Right lung (tissue), 10 donors: ENCODE measurements at places on chromosomes 2 and 18.

DNA sequence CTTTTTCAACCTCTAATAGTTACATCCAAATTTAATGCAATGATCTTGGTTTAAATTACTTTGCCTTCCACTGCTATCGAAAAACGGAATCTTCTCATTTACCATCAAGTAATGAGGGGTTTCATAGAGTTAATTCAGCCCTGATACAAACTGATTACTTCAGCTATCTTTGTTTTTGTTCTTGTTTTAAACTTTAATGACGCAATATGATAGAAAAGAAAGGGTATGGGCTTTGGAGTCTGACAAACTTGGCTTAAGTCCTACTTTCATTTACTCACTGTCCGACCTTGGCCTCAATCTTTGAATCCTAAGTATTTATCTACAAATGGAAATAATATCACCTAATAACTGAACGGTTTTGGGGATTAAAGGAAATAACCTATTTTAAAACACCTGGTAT lies 16.1 kb downstream of the ADAM17 start:
- peak; percentile 50 for DNase-seq

DNA sequence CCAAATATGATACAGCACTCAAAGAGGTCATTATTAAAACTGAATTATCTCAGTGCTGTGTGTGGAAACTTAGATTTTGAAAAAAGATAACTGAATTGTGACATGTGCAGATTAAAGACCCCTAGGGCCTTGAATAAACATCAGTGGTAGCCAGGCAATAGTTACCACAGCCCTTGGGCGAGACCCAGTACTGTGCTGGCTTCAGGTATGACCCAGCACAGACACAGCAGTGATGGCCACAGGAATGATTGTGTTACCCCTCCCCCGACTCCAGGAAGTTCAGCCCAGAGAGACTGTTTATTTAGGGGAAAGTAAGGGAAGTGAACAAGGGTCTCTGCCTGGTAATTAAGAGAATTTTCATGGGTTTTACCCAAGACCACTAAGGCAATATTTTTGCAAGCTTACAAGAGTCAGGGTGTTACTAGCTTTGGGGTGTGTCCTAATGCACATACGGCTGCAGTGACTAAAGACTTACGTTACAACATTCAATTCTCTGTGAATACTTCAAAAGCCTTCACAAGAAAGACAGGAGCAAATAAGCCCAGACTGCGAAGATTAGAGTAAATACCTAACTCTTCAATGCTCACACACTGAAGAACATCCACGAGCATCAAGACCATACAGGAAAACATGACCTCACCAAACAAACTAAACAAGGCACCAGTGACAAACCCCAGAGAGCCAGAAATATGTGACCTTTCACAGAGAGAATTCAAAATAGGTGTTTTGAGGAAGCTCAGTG lies 28.2 kb upstream of the ITGAV start:
- no peak for DNase-seq

- peak; percentile 79 for DNase-seq
These were observed at the start of gene FASTKD1 for GRCh38 chr2:169573160-169573973. Gene FASTKD1, minus strand, starts transcription at chr2:169573865. Its CDS starts 1,836 bp downstream, at chr2:169572029.

- DNase-seq: no peak
These were observed 199.3 kb upstream of the GALNT5 start for GRCh38 chr2:157058161-157058560.

GRCh38 chr2:23588106-23588505 lies 203.1 kb downstream of the KLHL29 start:
- DNase-seq: no peak

DNA sequence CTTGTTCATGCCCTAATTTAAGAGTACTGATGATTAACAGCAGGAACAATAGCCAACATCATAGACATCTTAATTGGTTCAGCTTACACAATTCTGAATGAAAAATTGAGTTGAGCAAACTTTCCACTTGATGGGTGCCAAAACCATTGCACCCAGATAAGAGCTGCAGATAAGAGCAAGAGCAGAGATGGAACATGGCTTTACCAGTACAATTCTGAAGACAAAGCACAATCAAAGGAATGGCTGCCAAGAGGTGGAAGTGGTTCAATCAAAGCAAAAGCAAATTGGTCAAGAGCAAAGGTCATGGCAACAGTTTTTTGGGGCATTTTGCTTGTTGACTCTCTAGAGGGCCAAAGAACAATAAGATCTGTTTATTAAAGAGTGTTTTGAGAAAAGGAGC lies 65.6 kb upstream of the ATP5MC3 start:
- DNase-seq: no peak

DNA sequence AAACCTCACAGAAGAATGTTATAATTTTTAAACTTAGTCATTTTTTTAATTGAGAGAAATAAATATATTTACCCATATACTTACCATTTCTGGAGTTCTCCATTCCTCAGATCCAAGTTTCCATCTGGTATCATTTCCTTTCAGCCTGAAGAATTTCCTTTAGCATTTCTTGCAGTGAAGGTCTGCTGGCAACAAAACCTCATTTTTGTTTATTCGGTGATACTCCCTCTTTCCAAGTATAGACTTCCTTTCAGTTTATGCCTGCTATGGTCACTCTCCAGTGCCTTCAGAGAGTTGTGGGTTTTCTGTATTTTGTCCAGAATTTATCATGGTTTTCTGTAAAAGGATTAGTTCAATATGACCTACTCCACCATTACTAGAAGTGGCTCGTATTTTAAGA lies 17.0 kb downstream of the WDPCP start:
- DNase-seq: no peak

DNA sequence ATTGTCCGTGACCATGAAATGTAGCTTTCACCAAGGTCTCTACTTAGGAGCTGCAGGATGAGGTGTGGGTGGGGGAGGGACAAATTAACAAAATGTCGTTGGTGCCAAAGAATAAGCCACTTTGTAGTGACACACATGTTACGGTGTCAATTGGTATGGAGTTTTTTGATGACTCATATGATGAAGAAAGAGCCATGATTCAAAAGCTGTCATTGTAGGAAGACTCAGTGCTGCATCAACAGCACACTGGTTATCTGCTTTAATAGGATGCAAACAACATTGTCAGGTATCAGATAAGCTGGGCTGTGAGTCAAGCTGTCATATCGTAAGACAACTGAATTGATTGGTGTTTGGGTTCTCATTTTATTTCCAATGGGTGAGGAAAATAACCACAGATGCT lies 36.6 kb upstream of the BOD1L2 start:
- DNase-seq: no peak

DNA sequence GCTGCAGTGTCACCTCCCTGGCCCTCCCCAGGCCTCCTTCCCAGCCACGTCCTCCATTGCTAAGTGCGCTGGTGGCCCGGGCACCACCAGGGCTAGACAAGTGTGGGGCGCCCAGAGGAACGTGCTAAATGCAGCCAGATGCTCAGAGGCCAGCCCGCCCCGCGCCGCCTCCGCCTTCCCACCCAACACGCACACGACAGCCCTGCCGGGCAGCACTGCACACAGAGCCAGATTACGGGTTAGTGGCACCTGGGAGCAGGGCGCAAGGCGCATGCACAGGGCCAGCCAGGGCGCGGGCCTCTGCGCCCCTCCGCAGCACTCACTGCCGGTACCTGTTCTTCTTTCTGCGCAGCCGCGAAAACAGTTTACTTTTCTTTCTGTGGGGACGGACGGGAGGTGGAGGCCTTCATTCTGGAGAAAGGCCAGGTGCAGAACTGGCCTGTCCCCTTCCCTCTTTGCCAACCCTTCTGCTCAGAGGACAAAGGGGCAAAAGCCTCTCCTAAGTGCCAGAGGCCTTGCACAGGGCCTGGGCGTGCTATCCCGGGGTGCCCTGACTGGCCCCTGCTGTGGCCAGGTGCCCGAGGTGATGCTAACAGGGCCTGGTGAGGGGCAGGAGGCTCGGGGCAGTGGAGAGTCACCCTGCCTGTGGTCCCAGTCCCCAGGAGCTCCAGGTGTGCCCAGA lies 46.5 kb downstream of the BIN1 start:
- no peak for DNase-seq

DNA sequence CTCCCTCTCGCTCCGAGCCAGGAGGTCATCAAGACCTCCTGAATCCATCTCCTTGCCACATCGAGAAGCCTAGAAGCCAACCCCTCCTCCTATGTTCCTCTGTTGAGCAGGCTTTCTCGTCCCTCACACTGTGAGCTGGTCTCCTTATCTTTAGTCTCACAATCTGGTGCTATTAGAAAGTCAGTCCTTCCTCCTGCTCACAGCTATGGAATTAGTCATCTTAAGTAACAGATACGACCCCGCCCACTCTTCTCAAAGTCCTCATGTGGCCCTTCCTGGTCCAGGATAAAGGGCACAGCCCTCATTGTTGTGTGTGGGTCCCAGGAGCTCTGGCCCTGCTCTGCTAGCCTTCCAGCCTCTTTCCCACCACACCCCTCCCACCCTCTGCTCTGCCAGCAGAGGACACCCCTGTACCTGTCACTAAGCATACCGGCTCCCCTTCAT lies 41.4 kb upstream of the TRIB2 start:
- no peak for DNase-seq

DNA sequence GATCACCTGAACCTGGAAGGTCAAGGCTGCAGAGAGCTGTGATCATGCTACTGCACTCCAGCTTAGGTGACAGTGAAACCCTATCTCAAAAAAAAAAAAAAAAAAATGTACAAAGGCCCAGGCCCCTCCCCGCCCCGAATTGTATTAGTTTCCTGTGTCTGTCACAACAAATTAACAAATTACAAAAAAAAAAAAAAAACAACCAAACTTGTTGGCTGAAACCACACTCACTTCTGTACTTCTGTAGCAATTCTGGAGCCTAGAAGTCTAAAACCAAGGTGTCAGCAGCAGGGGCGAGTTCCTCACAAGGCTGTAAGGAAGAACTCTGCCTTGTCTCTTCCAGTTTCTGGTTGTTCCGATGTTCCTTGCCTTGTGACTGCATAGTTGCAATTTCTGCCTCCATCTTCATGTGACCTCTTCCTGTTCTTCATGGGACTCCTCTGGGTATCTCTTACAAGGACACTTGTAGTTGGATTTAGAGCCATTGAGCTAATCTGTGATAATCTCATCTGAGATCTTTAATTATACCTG lies 100.8 kb upstream of the ZSWIM2 start:
- DNase-seq: no peak

- no peak for DNase-seq
These were observed 10.0 kb upstream of the OTX1 start for GRCh38 chr2:63040586-63040985.
